Fibroblast of skin of right biceps (primary cell): ENCODE measurements at places on chromosomes 12 and 14.

GRCh38 chr14:90870950-90871604, 54.8 kb upstream of the TTC7B start:
- DNase-seq, result no peak

GRCh38 chr12:66662179-66662578, 16.7 kb downstream of the GRIP1 start:
- DNase-seq, result no peak

- DNase-seq, result no peak
These were observed 11.3 kb upstream of the LTA4H start for GRCh38 chr12:96046543-96047228.

DNA sequence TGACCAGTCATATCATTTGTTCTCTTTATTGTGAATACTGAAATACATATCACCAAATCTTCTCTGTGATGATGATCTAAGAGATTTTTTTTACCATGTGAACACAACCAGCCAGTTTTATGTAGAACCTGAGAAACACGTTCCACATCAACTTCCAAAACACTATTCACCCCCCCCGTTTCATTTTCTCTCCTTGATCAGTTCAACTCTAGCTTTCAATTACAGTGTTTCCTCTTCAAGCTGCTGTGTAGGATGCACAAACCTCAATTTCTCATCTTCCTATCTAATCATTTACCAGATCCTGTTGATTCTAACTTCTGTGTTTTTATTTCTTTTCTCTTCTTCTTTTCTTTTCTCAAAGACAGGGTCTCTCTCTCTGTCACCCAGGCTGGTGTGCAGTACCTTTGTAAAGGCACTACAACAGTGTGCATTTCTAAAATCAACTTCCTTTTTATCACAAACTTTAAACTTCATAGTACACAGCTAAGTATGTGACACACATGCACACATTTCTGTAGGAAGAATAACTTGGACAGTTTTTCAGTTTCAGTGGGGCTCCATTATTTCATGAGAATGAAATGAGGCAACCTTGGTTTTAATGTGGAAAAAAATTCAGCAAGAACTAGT, 149.9 kb upstream of the FBXO33 start:
- DNase-seq, result no peak

DNA sequence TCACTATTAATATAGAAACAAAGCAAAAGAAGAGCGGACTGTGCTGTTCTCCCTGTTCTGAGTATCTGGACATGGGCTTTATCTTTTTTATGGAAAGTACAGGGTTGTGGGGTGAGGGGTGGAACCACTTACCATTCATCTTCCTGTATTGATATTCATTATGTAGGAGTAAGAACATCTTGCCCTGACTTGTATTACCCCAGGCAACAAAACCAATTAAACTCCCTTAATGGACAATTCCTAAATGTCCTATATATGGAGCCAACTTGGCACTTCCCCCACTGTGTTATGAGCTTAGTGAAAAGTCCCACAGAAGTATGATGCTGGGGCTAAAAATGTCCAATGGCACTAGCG, 139.9 kb upstream of the KRR1 start:
- DNase-seq, result no peak

- no peak for DNase-seq
These were observed 14.3 kb upstream of the TMEM229B start for GRCh38 chr14:67502867-67503266.

GRCh38 chr12:83739607-83740006, 1052.9 kb downstream of the TMTC2 start:
- DNase-seq, result no peak

- no peak for DNase-seq
These were observed 5.3 kb downstream of the ASB2 start for GRCh38 chr14:93970965-93971634.

DNA sequence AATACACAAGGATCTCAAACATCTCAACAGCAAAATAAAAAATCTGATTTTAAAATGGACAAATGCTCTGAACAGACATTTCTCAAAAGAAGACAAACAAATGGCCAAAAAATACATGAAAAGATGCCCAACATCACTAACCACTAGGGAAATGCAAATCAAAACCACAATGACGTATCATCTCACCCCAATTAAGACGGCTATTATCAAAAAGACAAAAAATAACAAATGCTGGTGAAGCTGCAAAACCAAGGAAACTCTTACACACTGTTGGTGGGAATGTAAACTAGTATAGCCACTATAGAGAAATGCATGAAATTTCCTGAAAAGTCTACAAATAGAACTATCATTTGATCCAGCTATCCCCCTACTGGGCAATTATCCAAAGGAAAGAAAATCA, 145.0 kb downstream of the BTG1 start:
- peak; percentile 60 for DNase-seq

- no peak for DNase-seq
These were observed 72.5 kb upstream of the MYL2 start for GRCh38 chr12:110992909-110993308.

DNA sequence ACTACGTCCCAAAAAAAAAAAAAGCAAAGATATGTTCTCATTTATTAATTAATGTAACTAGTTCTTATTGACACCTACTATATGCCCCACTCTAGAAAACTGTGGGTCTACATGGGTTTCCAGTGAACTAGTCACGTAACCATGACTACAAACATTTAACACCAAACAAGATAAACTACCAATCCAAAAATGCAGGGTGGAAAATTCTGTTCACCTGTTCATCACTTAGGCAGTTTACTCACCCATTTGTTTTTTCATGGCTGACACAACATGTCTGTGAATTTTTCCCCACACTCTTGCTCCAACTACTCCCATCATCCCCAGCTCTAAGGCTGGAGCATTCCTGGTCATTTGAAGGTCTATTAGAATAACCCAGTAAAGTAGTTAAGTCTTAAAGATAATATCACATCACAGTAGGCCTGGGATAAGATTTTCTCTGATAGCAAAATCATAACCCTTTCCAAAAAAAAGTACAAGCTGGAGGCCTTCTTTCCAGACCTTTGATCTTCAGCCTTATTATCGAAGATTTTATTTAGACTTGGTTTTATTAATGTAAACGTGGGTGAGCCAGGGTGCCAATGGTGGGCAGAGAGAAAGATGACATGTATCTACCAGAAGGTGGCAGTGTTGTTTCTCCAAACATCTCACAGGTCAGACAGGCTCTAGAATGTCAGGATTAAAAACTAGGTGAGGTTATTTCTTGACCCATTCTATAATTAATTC, 61.6 kb upstream of the DAAM1 start:
- peak; percentile 59 for DNase-seq

- DNase-seq, result no peak
These were observed 40.7 kb downstream of the ZFYVE1 start for GRCh38 chr14:72986214-72986613.

GRCh38 chr12:99960311-99960710, 24.4 kb downstream of the ANKS1B start:
- no peak for DNase-seq

DNA sequence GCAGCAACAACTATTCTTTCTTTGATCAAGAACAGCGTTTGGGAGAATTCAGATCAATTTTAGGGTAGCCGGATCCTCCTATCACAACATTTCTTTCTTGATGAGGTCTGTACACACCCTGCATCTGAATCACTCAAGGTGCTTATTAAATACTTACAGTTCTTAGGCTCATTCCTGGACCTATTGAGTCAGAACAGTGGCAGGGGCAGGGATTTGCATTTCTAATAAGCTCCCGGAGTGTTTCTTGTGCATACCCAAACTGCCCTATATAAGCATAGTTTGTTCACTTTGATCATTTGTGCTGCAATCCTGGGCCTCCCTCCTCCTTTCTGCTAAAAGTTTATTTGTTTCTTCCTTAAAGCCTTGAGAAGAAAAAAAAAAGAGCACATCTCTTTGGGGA, 80.5 kb upstream of the RPH3A start:
- DNase-seq, result no peak

DNA sequence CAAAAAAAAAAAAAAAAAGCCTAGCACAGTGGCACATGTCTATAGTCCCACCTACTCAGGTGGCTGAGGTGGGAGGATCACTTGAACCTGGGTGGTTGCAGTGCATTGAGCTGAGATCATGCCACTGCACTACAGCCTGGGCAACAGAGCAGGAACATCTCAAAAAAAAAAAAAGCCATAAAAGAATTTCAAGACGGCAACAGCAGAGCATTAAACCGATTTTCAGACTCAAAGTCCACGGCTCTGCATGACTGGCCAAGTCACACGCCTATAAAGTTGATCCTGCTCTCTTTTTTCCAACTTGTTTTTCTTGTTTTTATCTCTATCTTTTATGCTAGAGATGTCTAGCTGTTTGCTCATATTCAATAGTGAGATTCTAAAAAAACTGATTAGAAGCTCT, 45.3 kb downstream of the FBXO34 start:
- DNase-seq, result no peak

- no peak for DNase-seq
These were observed 104.8 kb downstream of the DPF3 start for GRCh38 chr14:72788972-72789728.

DNA sequence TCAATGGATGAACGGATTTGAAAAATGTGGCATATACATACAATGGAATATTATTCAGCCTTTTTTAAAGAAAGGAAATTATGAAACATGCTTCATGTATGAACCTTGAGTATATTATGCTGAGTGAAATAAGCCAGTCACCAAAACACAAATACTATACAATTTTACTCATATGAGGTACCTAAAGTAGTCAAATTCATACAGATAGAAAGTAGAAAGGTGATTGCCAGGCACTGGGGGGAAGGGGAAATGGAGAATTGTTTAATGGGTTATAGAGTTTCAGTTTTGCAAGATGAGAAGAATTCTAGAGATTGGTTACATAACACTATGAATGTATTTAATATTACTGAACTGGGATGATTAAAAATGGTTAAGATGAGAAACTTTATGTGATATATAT, 171.4 kb downstream of the TMTC3 start:
- no peak for DNase-seq

GRCh38 chr14:52110441-52111086, 41.7 kb upstream of the NID2 start:
- DNase-seq, result peak; percentile 83

DNA sequence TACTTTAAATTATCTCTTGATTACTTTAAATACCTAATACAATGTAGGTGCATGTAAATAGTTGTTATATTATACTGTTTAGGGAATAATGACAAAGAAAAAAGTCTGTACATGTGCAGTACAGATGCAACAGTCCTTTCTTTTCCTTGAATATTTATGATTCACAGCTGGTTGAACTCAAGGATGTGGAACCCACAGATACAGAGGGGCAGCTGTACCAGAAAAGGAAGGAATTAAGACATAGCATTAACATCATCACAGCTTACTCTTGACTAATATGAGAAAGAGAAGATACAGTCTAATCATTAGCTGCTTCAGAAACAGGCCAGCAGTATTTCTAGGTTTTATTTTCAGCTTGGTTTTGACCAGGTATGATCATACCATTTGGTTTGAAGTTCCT, 34.7 kb upstream of the AP4S1 start:
- DNase-seq, result no peak

DNA sequence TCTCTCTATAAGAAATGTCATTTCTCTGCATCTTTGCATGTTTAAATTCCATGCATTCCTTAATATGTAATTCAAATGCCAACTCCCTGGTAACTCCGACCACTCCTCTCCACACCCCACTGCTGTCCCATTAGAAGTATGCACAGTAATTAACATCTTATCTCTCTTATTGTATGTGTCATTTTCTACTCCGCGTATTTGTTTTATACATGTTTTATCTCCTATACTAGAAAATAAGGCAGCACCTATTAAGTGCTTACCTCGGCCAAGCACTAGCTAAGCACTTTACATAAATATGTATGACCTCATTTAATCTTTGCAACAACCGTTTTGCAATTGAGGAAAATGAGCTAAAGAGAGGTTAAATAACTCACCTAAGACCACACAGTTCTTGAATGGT, 469.8 kb downstream of the BCAT1 start:
- peak; percentile 3 for DNase-seq

DNA sequence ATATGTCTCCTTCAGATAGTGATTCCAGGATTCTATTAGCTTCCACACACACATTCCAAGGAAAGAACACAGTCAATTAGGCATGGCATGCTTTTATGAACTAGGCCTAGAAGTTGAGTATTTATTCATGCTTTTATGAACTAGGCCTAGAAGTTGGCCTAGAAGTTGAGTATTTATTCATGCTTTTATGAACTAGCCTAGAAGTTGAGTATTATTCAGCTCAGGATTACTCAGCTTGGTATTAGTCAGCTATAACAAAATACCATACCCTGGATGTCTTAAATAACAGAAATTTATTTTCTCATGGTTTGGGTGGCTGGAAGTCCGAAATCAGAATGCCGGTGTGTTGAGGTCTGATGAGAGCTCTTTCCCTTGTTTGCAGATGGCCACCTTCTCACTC, 442.7 kb upstream of the FLRT2 start:
- peak; percentile 50 for DNase-seq

- no peak for DNase-seq
These were observed 951.5 kb downstream of the GALC start for GRCh38 chr14:87041290-87042020.

GRCh38 chr12:126385785-126386184, 1320.5 kb downstream of the AACS start:
- no peak for DNase-seq

GRCh38 chr14:55123852-55124639, 5.0 kb upstream of the LGALS3 start:
- DNase-seq, result no peak

- DNase-seq, result no peak
These were observed 278.4 kb upstream of the ATXN7L3B start for GRCh38 chr12:74259199-74259598.

DNA sequence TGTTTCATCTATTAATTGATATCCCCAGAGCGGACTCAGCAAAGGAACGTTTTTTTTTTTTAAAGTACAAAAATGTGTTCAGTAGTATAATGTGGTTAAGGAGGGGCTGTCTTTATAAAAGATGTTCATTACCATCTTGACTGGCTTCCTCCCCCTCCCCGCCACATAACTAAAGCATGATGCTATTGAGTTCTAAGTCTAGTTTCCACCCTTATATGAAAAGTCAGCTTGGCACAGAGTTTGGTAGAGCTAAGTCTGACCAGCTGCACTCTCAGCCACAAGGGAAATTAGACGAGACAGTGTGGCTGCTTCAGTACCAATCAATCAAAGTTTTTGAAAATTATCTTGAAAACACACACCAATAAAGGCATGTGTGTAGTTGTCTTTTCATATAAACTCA, 1.9 kb upstream of the MYBPC1 start:
- DNase-seq, result peak; percentile 8

- peak; percentile 62 for DNase-seq
These were observed 98.3 kb downstream of the LRRC74A start for GRCh38 chr14:76924371-76925096.

DNA sequence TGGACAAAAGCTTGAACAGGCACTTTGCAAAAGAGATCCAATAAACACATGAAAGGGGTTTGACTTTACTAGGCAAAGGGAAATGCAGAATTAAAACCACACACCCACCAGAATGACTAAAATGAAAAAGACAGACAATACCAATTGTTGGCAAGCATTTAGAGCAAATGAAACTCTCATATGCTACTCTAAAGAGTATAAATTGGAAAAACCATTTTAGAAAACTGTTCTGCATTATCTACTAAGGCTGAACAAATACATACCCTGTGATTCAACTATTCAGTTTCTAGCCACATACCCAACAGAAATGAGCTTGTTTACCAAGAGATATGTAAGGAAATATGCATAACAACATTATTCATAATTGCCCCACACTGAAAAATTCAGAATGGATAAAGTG, 8.5 kb upstream of the IL22 start:
- no peak for DNase-seq
